ENCODE measurements at places on chromosomes 3 and 15.
A peak's percentile ranks its signal among the peaks of the same experiment; 100 is the strongest.

GRCh38 chr3:106339551-106339950, 470.7 kb upstream of the CBLB start:
- no peak for DNase-seq

DNA sequence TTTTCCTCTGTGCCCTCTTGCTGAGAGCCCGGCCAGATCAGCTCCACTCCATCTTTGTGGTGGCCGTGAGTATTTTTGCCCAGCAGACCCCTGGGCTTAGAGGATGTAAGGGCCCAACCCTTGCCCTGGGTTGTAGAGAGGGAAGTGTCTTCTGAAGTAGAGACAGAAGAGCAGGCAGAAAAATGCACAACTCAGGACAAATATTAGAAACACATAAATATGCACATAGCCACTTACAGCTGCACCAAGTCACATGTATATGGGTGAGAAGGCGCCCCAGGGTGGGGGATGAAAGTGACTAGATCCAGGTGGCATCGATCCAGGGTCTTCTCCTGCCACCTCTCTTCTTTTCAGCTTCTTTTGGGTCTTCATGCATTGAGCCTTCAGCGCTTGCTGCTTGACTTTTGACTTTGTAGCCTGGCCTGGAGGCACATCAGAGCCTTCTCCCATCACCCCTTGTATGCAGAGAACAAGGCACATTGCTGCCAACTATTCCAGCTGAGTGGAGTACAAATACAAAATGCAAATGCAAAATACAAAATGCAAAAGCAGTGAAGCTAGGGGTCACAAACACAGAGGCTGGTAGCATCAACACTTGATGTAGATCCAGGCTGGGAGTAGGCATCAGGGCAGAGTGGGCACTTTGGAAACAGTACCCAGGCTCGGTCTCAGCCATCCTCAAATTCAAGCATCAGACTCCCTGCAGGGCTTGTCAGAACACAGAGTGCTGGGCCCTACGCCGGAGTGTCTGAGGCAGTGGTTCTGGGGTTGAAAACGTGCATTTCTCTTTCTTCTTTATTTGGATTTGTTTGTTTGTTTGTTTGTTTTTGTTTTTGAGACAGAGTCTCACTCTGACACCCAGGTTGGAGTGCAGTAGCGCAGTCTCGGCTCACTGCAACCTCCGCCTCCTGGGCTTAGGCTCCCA, 133.0 kb downstream of the ASB7 start:
- no peak for DNase-seq

- DNase-seq, result peak; percentile 59
Measured at GRCh38 chr3:196207833-196208607, 3.2 kb downstream of the ZDHHC19 start.

DNA sequence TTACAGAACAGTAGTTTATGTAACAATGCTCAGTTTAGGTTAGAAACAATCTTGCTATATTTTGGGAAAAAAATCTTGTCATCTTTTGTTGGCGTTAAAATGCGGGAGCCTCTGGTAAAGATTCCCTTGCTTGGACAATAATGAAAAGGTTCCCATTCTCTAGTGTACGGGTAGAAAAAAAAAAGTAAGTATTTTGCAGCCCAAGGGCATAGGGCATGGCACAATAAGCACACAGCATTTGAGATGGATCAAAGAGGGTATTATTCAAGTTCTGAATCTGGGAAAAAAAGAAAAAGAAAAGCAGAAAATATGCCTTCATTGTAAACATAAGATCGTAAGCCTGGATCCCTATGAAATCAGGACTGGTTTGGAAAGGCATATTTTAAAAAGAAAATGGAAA, 408.6 kb upstream of the ROBO2 start:
- no peak for DNase-seq

- DNase-seq, result no peak
Measured at GRCh38 chr3:141253326-141253725, 21.7 kb downstream of the PXYLP1 start.

DNA sequence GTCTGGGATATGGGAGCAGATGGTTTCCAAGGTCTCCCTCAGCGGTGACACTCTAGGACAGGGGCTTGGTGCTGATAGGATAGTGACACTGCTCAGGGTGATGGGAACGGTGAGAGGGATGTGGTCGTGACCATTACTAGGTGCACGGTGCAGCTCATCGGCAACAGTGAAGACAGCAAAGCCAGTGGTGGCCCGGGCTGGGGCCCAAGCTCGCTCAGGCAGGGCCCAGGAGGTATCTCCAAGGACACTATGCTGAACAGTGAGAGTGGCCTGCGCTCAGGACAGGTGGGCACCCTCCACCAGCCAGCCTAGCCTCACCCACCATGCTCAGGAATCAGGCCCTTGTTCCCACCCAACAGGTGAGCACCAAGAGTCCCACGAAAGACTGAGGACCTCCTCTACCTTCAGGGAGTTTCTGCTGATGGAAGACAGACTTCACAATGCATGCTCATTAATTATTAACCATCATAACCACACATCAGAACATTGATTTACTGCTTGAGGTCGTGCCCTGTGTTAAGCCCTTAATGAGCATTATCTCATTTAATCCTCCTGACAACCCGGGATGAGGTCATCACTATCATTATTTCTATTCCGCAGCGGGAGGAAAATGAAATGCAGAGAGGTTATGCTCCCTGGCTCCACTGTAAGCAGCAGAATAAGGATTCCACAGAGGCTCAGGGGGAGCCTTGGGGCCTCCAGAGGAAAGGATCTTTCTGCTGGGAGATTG, 269.4 kb downstream of the UACA start:
- no peak for DNase-seq

DNA sequence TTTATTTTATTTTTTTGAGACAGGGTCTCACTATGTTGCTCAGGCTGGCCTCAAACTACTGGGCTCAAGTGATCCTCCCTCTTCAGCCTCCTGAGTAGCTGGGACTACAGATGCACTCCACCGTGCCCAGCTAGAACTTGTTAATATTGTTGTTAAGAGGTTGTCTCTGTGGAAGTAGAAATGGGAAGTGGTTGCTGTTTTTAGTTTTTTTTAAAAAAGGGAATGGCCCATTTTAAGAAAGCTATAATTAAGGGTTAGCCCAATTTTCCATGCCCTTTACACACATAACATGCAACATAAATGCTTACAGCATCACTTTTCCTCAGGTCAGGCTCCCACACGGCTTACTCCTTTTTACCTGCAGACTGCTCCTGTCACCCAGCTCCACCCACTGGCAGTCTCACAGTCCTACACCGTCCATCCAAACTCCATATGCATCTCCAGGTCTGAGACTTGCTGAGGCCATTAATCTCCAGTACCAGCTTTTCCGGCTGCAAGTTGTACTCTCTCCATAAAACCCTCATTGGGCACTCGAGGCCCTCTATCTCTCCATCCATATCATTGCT, 19.8 kb downstream of the MORC1 start:
- no peak for DNase-seq

DNA sequence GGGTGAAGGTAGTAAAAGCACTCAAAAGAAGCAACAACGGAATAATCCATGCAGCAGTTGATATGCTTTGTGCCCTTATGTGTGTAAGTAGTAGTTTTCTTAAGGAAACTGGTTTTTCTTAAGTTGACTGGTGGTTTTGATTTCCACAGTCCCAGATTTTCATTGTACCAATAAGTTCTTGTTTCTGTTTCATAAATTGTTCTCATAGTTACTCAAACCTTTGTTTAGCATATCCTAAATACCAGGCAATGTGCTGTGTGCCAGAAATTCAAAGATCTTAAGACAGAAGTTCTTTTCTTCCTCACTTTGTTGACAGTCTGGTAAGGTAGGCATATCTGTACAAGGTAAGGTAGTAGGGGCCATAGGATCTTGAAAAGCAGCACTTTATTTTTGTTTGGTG, 40.0 kb downstream of the DNAJC13 start:
- no peak for DNase-seq

GRCh38 chr15:46848704-46849103, 868.6 kb upstream of the SEMA6D start:
- DNase-seq, result no peak

DNA sequence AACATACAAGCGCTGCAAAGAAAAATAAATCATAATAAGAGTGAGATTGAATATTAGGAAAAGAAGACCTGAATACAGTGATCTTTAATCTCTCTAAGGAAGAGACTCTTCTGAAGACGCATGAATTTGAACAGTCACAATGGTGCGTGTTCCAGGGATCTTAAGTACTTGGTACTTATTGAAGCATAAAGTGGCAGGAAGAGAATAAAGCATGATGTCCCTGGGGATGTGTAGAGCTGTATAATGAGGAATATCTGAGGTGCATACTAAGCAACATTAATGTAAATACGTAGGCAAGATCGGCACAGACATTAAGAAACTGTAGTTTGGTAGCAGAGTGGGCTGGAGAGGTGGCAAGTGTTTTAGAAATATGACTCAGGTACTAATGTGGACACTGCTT, 246.2 kb upstream of the MCTP2 start:
- DNase-seq, result no peak

GRCh38 chr3:197031315-197032285, 2.0 kb upstream of the MELTF start:
- DNase-seq, result no peak

DNA sequence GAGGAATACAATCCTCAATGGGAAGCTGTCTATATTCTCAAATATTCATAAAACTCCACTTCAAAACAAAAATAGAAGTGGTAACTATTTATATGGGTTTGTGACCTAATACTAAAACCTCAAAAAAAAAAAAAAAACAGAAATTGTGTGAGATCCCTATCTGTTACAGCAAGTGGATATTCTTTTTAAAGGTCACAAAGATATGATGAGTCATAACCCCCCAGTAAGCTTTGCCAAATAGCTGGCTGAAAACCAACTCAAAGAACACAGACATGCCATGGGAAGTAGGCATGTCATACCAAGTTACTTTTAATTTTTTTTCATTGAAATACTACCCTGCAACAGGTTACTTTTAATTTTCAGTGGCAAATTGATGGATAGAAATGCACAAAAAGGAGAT, 62.5 kb downstream of the CBLB start:
- no peak for DNase-seq

GRCh38 chr3:144463911-144464310, 492.3 kb downstream of the DIPK2A start:
- no peak for DNase-seq

DNA sequence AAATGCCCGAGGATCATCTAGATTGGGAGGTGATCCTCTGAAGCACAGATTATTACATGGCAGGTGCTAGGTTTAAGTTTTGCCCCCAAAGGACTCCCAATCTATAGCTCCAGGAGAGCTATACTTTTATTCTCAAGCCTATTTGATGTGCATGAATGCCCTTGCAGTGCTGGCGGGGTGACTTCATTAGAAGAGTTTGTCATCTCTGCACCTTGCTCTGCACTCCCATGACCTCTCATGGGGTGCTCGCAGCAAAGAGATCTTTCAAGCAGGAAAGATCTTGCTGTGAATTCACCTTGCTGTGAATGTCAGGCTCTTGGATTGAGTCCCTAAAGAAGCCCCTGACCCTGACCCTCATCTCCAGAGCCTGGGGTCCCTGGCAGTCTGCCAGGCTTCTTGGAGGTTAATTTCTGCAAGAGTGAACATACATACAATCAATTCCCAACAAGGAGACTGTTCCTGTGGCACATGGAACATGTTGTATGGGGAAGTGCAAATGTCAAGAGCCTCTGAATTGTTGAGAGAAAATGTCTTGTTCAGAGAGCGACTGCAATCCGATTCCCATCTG, 45.9 kb downstream of the FAM43A start:
- DNase-seq, result no peak

- DNase-seq, result no peak
Measured at GRCh38 chr15:22939051-22939450, 41.1 kb downstream of the CYFIP1 start.

DNA sequence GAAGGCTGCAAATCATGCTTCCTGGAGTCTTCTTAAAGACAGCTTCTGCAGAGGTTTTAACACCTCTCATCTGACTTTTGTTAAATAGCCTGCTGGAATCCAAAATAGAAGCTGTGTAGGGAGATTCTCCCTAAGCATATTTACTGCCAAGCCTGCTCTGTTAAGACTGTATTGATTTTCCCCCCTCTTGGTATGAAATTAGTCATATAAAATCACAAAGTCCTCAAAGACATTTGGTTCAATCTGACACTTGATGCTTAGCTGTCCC, 94.6 kb downstream of the ITPR1 start:
- DNase-seq, result no peak

DNA sequence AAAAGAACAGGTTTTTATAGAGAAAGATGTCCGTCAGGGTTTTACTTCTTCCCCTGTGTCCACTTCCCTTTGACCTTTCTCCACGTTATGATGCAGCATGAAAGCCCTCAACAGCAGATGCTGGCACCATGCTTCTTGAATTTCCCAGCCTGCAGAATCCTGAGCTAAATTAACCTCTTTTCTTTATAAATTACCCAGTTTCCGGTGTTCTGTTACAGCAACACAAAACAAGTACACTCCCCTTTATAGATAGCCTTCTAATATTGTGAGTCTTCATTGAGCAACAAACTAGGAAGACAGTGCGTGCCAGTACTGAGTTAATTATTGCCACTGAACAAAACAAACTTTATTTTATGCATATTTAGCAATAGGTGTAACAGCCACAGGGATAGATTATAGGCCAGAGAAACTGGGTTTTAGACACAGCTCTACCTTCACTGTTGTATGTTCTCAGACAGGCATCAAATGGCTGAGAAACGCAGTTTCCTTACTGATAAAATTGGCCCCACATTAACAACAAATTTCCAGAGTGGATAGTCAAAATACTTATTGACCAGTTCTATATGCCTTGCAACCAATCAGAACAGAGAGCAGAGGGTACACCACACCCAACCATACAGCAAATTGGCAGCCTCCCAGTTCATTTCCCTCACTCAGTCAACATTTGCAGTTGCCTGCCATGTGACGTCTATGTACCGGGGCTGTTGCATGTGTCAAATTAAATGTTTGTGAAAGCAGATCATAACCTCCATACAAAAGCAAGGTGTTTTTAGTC, 14.4 kb upstream of the TBL1XR1 start:
- no peak for DNase-seq

- DNase-seq, result no peak
Measured at GRCh38 chr3:158097081-158097592, 9.1 kb downstream of the SHOX2 start.

DNA sequence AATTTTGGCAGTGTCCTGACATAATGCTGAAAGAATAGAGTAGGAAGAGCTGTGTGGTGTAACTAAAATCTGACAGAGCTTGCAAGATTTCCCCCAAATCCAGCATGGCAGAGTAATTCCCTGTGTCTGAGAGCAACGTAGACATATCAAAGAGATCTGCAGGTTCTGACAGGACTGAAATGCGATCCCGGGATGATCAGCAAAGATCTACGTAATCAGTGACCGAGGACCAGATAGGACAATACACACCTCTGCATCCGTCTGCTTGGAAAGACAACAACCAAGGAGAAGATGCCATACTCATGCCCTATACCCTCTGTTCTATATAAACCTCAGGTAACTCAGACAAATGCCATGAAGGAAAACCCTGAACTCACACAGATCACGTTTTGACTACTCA, 26.6 kb upstream of the SYNPR start:
- no peak for DNase-seq

GRCh38 chr3:51830345-51830744, 31.1 kb upstream of the IQCF2 start:
- no peak for DNase-seq
